Activated CD8-positive, alpha-beta memory T cell treated with anti-CD3 and anti-CD28 coated beads for 36 hours (primary cell): ENCODE measurements at places on chromosomes 3 and 15. TPM values are rescaled to one million over a fixed set of nuclear protein-coding genes. Genes with fewer than 3 reads are reported as not detected.

KLHL24 gene
- 7.9 TPM for total RNA-seq

ITIH1 gene
- not detected for total RNA-seq

TNNC1 gene
- total RNA-seq = 2.1 TPM

RLBP1 gene
- total RNA-seq = not detected

TMEM115 gene
- total RNA-seq = 25.2 TPM

SEMA5B gene
- not detected for total RNA-seq

EPHB3 gene
- not detected for total RNA-seq

NTRK3 gene
- not detected for total RNA-seq

DUSP7 gene
- total RNA-seq = 26.8 TPM

GP5 gene
- 0.08 TPM for total RNA-seq

CEP19 gene
- total RNA-seq = 4.8 TPM

IQCF5 gene
- not detected for total RNA-seq

ARPP21 gene
- total RNA-seq = not detected

TBCCD1 gene
- 15.8 TPM for total RNA-seq

SNTN gene
- not detected for total RNA-seq

ROBO2 gene
- total RNA-seq = not detected

FHIT gene
- total RNA-seq = 5.0 TPM

CPNE9 gene
- 0.10 TPM for total RNA-seq

SQOR gene
- 63.8 TPM for total RNA-seq

MAGI1 gene
- 0.38 TPM for total RNA-seq

C3orf22 gene
- total RNA-seq = not detected

TM6SF1 gene
- total RNA-seq = 2.1 TPM

CIP2A gene
- 50.1 TPM for total RNA-seq

ABTB1 gene
- 11.3 TPM for total RNA-seq

CLDN18 gene
- total RNA-seq = not detected

GUCA1C gene
- total RNA-seq = not detected

FRMD5 gene
- 1.0 TPM for total RNA-seq

CCDC174 gene
- 15.3 TPM for total RNA-seq

STRIT1 gene
- not detected for total RNA-seq

AP3B2 gene
- 0.53 TPM for total RNA-seq

KNG1 gene
- not detected for total RNA-seq

SETD5 gene
- 101 TPM for total RNA-seq

ASB14 gene
- not detected for total RNA-seq

C3orf70 gene
- 0.06 TPM for total RNA-seq

GNAI2 gene
- 239 TPM for total RNA-seq

THSD4 gene
- not detected for total RNA-seq

CADPS gene
- not detected for total RNA-seq

TGM5 gene
- not detected for total RNA-seq

INKA1 gene
- 2.1 TPM for total RNA-seq

CPEB1 gene
- total RNA-seq = 0.55 TPM

ADPRH gene
- 8.5 TPM for total RNA-seq

RETNLB gene
- total RNA-seq = not detected

TNFSF10 gene
- total RNA-seq = 37.6 TPM

FAIM gene
- total RNA-seq = 7.1 TPM

GPR160 gene
- total RNA-seq = 3.7 TPM

SLC51A gene
- not detected for total RNA-seq

PROK2 gene
- total RNA-seq = 0.67 TPM

CCDC39 gene
- not detected for total RNA-seq

BFSP2 gene
- not detected for total RNA-seq

EPHA6 gene
- total RNA-seq = not detected

COL7A1 gene
- 1.3 TPM for total RNA-seq

COL6A5 gene
- not detected for total RNA-seq

TIMP4 gene
- not detected for total RNA-seq
